ENCODE measurements at places on chromosomes 4 and X.

- DNase-seq, result no peak
Observed at GRCh38 chr4:102318105-102318504, 27.2 kb downstream of the SLC39A8 start.

- DNase-seq, result no peak
Observed at GRCh38 chr4:146890301-146890700, 55.4 kb downstream of the TTC29 start.

- no peak for DNase-seq
Observed at GRCh38 chr4:161564230-161564834, 599.5 kb downstream of the FSTL5 start.

- DNase-seq, result no peak
Observed at GRCh38 chr4:55546506-55546755, 278 bp downstream of the CLOCK start.

- DNase-seq, result no peak
Observed at GRCh38 chr4:53574528-53574927, 16.8 kb downstream of the LNX1 start.

- DNase-seq, result no peak
Observed at GRCh38 chr4:145888393-145888792, 50.2 kb downstream of the ZNF827 start.

- no peak for DNase-seq
Observed at GRCh38 chrX:95628796-95629195, 1055.8 kb upstream of the DIAPH2 start.

DNA sequence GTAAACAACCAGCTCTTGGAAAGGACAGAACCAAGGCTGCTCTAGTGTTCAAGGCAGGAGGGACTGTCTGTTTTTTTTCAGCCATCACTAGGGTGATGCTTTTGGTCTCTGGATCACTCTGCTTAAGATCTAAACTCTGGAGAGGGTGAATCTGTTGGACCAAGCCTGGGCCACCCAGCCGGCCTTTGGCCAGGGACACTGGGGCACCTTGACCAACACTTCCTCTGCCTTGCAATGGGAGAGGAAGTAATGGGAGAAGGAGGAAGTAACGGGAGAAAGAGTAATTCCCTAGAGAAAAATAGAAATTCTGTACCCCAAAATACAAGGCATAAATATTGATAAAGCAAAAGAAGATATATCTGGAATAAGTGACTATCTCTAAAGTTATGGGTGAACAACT lies 12.9 kb downstream of the CHRNA9 start:
- no peak for DNase-seq

- DNase-seq, result no peak
Observed at GRCh38 chr4:87354168-87355102, 31.8 kb upstream of the HSD17B13 start.

GRCh38 chrX:150460063-150460462 lies 96.9 kb downstream of the MAMLD1 start:
- no peak for DNase-seq

GRCh38 chrX:154967603-154968002 lies 54.9 kb downstream of the F8 start:
- no peak for DNase-seq

GRCh38 chrX:107117993-107118321 lies 665 bp downstream of the RBM41 start:
- no peak for DNase-seq

GRCh38 chrX:40166582-40166981 lies 68.8 kb upstream of the BCOR start:
- DNase-seq, result no peak

- no peak for DNase-seq
Observed at GRCh38 chr4:7280926-7281690, 88.8 kb downstream of the SORCS2 start.

- DNase-seq, result no peak
Observed at GRCh38 chrX:135497736-135498135, 22.7 kb upstream of the INTS6L start.

Data from activated naive CD8-positive, alpha-beta T cell treated with anti-CD3 and anti-CD28 coated beads for 36 hours (primary cell).